NCI-H82 (cell line): ENCODE measurements at places on chromosomes 3 and 15.

- DNase-seq: no peak
Measured at GRCh38 chr15:59222906-59223550, 16.4 kb downstream of the LDHAL6B start.

DNA sequence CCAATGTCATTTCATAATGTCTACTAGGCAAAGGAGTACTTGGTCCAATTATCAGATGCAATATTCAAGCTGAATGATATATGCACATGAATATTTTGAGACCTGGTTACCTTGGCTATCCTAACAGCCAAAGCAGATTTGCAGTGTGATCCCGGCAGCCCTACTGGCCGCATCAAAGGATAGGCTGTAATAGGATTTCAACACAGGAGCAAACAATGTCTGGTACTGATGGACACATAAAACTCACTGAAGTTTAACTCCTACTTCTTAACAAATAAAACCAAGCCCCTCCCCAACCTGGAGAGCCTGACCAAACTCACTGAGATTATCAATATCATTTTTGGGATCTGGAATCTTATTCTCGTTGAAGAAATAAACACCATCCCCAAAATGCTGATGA, 130.2 kb downstream of the FOXP1 start:
- peak; percentile 66 for DNase-seq

DNA sequence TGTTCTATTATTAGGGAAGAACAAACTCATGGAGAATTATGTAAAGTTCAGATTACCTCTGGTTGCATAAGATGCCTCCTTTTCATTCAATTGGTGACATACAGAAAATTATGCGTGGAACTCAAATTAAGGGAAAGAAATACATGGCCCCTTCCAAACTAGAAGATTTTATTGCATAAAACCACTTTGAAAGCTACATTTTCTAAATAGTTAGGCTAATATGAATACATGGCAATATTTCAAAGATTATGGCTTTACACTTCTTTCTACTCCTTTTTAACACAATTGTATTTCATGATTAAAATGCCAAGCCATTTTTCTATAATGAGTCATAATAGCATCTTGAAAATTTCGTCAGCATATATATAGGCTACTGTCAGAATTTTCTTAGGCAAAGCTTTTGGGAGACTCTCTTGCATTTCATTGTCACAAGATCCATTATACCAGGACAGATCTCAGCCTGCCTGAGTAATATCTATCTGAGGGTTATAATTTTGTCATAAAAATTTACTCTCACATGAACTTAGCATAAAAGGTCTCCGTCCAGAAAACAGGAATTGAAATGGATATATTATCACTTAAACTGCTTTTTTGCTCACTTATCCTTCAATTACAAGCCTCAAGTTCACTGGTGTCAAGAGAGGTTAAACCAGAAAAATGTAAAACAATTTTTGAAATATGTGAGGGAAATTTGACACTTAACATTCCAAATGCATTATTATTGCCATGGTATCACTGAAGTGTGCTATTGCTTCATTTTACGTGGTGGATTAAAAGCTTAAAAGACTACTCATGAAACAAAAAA, 37.1 kb downstream of the CPA3 start:
- DNase-seq: no peak

GRCh38 chr3:107894998-107895397, 195.8 kb downstream of the CD47 start:
- DNase-seq: no peak

DNA sequence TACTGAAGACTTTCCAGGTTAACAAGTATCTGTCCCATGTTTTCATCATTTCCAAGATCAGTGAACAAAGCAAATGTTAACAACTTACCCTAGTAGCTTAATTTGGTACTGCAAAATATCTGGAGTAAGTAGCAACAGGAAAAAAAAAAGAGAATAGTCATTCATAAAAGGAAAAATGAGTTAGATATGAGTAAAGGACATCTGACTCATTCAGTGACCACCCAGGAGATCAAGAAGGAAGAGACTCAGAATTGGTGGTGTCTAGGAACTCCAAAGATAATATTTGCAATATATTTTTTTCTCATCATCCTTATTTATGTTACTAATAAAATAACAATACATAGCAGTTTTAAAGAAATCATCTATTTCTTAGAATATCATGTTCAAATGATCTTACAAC, 253.8 kb upstream of the COL8A1 start:
- DNase-seq: no peak

- no peak for DNase-seq
Measured at GRCh38 chr3:112138219-112138969, 5.3 kb upstream of the GCSAM start.

DNA sequence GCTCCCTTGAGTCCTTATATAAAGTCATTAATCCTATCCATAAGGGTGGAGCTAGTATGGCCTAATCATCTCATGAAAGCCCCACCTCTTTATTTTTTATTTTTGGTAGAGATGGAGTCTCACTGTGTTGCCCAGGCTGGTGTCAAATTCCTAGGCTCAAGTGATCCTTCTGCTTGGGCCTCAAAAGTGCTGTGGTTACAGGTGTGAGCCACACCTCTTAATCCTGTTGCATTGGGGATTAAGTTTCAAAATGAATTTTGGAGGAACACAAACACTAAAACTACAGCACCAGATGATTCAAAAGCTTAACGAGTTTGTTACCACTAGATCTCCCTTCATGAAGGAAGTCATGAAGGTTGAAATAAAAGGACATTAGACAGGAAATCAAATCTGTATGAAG, 27.7 kb downstream of the RAB7A start:
- peak; percentile 39 for DNase-seq

GRCh38 chr3:19171794-19172193, 23.5 kb downstream of the KCNH8 start:
- no peak for DNase-seq

DNA sequence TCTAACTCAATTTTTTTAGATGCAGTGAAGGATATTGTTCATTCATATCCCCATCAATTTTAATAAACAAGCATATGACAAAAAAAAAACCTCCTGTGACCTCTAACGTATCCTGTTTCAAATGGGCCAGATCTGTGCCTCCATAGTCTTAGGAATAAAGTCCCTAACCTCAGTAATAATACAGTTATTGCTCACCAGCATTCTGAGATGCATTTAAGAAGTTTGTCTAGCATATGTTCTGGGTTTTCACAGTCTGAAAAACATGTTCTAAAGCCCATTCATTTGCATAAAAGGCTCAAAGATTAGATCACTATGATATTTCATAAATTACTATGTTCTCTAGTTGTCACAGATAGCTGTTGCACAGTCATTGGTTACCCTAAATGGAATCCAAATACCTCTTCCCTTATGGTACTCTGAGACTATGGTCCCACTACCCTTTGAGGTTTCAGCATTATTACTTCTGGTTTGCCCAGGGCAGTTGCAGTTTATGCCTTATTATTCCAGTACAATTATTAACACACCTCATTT, 190.1 kb downstream of the ZIC4 start:
- DNase-seq: no peak

- DNase-seq: no peak
Measured at GRCh38 chr15:80160570-80161156, 7.9 kb downstream of the FAH start.

GRCh38 chr3:40911928-40912327, 287.4 kb upstream of the CTNNB1 start:
- no peak for DNase-seq

DNA sequence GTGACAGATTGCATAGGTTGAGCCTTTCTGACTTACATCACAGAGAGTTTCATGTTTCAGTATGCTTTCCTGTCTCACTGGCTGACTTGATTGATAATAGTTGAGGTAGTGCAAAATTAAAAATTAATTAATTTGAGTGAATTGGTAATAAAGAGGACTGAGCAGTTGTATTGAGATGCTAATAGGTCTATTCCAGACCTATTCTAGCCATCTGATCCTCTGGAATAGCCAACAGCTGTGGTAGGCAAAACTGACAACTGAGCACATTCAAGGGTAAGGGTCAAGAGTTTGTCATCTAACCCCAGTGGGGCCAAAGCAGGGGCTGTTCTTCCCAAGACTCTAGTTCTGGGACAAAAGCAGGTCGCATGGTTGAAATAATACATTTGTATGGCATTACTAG, 132.4 kb downstream of the EPHA3 start:
- DNase-seq: no peak

DNA sequence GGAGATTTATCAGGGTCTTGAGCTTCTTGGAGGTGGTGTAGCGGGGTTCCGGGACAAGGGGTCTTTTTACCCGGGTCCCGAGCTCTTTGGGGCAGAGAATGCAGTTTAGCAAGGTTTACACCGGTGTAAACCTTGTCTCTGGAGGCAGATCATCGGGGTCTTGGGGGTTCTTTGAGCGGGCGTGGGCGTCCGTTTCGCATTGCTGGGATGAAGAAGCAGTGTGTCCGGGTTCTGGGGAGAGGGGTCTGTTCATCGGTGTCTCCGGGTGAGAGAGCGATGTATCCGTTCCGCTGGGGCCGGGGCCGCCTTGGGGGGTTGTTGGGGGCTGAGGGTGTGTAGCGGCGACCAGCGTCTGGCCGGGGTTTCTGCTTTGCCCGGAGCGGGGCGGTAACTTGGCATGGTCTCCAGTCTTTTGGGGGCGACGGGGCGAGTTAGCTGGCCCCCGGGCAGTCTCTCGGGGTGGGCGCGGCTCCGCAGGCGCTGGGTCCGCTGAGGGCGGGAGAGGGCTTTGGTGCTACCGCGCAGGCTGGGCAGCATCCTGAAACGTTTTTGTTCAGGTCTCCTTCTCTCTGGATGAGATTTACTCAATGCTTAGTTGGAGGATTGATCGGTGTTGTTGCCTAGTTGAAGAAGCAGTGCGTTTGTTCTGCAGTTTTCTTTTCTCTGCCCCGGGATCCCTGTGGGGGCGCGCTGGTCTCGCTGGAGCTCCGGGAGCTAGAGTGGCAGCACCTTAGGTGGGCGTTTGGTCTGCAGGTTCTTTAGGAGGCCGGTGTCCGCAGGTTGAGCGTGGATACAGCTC, 843 bp downstream of the GLCE start:
- DNase-seq: peak; percentile 62

DNA sequence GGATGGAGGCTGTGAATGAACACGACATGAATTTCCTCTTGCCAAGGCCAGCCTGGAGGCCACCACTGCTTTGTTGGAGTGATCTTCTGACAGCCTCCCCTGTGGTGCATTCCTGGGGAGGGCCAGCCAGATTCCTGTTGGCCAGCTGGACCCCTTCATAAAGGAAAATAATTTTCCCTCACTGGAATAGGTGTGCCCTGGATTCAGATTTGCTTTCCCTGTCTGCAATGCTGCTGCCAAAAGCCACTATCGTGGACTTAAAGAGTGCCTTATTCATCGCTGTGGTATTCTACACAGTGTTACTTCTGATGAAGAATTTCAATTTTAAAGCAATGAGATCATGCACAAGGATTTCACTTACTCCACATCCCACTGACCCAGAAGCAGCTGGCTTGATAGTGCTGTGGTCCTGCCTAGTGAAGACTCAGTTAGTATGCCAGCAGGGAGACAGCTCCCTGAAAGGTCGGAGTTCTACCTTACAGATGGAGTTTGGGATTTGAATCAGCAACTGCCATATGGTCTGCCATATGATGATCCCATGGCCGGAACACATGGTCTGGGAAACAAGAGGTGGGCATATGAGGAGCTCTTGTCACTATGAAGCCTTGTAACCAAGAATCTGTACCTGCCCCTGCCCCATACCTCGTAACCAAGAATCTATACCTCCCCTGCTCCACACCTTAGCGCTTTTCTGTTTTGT, 145.2 kb downstream of the KLF13 start:
- peak; percentile 91 for DNase-seq

DNA sequence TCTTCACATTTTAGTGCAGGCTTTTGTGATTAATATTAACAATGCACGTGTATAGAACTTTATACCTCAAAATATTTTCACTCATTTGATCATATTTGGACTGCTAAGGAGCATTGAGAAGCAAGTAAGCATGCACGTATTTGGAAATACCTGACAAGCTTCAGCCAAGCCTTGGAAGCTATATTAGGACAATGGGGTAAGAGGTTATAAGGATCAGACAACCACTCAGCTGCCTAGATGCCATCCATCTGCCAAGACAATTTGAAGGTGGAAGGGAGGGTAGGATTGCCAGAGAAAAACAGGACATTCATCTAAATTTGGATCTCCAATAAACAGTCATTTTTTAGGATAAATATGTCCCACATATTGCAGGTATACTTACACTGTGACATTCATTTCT, 394.9 kb upstream of the CFAP20DC start:
- no peak for DNase-seq

DNA sequence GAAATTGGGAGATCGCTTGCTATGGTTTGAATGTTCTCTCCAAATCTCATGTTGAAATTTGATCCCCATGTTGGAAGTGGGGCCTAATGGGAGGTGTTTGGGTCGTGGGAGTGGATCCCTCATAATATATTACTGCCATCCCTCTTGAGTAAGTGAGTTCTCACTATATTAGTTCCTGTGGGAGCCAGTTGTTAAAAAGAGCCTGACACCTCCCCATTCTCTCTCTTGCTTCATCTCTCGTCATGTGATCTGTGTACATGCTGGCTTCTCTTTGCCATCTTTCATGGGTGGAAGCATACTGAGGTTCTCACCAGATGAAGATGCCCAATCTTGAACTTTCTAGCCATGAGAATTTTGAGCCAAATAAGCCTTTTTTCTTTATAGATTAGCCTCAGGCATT, 43.0 kb upstream of the IL20RB start:
- DNase-seq: no peak

DNA sequence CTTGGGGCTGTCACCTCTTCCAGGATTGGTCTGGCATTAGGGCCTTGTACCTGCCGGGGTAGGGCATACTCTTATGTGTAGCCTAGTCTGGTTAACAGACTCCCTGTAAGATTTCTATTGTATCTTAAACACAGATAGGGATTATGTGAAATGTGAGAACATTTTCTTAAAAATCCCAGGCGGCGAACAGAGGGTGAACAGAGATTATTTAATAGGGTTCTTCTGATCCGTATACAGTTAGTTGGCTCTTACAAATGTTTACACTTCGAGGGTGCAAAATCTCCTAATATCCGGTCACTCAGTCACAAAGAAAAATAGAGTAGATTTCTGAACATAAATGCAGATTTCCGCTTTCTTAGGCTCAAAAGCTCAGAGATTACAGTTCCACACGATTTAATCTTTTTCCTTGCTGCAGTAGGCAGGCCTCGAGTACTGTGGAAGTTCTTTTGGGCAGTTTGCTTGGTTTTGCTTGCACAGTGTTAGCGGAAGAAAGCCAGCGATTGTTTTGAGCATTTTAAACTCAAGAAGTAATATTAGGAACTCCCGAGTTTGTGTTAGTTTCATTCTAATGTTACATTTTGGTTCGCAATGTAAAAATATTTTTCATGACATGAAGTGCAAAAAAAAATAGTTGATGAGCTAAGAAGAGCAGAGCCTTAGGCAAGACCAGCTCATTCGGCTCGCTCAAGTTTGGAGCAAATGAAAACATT, 993 bp downstream of the PLCL2 start:
- DNase-seq: peak; percentile 45

GRCh38 chr3:50370594-50370993, 11.3 kb upstream of the TMEM115 start:
- peak; percentile 63 for DNase-seq

DNA sequence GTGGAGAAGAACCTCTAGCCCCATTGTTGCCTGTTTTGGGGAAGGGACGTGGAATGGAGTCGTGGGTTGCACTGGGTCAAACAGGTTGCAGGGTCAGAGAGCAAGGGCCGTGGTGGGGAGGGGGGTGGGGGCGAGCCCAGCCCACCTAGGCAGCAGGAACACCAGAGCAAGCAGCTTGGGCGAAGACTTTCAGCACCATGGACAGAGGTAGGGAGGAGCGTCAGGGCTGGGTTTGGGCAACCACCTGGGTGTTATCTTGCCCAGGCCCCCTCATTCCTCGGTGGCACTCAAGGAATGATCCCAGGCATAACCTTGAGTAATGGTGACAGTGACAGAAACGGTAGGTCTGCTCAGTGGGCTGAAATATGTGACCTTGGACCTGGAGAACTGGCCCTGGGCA, 45.9 kb upstream of the TMEM115 start:
- DNase-seq: no peak

GRCh38 chr3:163056874-163057497, 1560.4 kb downstream of the OTOL1 start:
- peak; percentile 82 for DNase-seq
